ENCODE measurements at places on chromosomes 1 and 21.
A peak's percentile ranks its signal among the peaks of the same experiment; 100 is the strongest.

GRCh38 chr1:182157187-182157586 lies 95.7 kb upstream of the ZNF648 start:
- DNase-seq = no peak

DNA sequence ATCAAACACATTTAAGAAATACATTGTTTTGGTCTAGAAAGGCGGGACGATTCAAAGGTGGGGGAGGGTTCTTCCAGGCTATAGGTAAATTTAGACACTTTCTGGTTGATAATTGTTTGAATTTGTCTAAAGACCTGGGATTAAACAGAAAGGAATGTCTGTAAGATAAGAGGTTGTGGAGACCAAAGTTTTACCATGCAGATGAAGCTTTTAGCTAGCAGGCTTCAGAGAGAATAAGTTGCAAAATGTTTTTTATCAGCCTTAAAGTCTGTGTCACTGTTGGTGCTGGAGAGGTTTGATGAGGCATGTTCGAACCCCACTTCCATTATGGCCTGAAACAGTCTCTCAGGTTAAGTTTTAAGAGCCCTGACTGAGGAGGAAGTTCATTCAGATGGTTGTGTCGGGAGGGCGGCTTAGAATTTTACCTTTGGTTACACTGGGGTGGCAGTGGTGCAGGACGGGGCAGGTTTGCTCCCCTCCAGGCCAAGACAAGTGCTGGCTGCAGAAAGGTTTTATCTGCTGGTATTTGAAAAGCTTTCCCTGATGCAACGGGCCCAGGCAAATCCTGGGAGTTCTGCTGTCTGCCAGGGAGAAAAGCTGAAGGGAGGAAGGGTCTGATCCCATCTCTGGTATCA lies 16.0 kb upstream of the SLC2A5 start:
- DNase-seq = no peak

DNA sequence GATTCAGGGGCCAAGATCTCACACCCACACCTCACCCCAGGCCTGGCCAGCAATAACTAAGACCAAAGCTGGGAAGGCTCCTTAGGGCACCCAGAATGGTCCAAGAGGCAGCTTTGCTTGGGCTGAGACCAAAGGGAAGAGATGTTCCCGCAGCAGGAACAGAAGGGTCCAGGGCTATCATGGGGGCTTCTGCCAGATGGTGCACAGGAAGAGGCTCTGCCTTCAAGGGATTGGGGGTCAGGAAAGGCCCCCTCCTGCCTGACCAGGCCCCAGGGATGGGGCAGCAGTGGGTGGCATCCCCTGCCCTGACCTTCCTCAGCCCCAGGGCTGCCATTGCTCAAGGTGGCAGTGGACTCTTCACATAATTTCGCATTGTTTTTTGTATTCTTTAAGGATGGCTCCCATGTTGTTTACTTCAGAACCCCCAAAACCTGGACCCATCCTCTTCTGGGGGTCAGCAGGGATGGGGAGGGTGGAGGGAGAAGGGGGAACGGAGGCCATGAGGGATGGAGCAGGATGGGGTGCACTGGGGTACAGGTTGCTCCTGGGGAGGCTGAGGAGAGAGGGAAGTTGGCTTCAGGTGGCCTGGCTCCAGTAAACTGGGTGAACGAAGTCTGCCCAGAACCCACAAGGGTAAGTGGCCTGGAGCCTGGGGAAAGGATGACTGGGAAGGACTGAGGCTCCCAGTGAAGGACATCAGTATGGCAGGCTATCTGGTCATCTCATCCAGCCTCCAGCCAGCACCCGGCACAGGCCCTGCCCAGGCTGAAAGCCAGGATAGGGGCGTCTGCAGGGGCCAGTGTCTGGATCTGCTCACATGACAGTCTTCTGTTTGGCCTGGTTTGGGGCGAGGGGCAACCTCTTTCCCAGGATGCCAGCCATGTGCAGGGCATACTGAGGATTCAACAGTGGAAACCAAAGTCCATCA lies 2.6 kb upstream of the NADK start:
- no peak for DNase-seq

- DNase-seq = no peak
Measured at GRCh38 chr1:48250572-48250971, 28.1 kb downstream of the SLC5A9 start.

- no peak for DNase-seq
Measured at GRCh38 chr1:10484521-10484920, 9.8 kb downstream of the PEX14 start.

DNA sequence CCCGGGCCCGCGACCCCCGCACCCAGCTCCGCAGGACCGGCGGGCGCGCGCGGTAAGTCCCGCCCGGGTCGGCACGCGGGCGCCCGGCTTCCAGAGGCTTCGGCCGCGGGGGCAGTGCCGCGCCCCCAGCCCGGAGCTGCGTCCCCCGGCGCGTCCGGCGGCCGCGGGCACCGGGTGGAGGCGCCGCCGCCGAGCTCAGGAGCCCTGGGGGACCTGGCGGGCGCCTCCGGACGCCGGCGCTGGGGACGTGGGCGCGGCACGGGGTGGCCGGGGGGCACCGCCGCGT lies 227 bp downstream of the NBL1 start:
- no peak for DNase-seq

GRCh38 chr1:40662151-40662550 lies 3.3 kb downstream of the RIMS3 start:
- no peak for DNase-seq

- peak; percentile 75 for DNase-seq
Measured at GRCh38 chr21:46661211-46661625, 25.7 kb downstream of the PRMT2 start.

GRCh38 chr21:46527801-46528200 lies 69.1 kb downstream of the DIP2A start:
- DNase-seq = no peak
